ENCODE measurements at places on chromosomes 7 and 10. TPM values are rescaled to one million over a fixed set of nuclear protein-coding genes. Genes with fewer than 3 reads are reported as not detected.

GRCh38 chr10:128981251-128981650 is 485.8 kb upstream of the MGMT start:
- DNase-seq, result no peak

- peak; percentile 38 for DNase-seq
Measured at GRCh38 chr10:62437696-62438095, 63.5 kb downstream of the ZNF365 start.

- no peak for DNase-seq
Measured at GRCh38 chr7:29488977-29489376, 74.7 kb upstream of the PRR15 start.

DNA sequence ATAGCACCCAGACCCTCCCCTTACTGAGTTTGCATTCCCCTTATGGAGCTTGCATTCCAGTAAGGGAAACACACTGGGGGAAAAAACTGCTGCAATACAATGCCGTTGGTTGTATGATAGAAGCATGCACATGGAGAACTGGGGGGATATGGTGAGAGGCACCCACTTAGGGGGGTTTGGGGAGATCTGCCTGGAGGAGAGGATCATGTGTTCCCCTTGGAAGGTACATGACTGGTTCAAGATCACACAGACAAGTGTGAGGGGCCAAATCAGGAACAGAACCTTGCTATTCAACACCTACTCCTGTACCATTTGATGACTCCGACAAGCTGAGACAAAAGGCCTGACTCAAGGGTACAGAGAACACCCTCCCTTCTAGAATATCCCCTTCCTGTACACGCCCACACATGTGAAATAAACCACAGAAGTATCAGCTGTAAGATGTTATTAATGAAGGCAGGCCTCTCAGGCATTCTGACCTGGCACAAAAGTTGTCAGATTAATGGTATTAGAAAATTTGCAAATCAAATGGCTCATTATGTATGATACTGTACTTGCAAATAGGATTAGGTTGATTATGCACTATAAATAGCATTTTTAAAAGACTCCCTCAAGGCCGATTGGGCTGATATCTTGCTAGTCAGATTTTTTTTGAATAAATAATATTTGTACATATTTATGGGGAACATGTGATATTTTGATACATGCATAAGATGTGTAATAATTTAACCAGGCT is 122.2 kb downstream of the NPY start:
- no peak for DNase-seq

DNA sequence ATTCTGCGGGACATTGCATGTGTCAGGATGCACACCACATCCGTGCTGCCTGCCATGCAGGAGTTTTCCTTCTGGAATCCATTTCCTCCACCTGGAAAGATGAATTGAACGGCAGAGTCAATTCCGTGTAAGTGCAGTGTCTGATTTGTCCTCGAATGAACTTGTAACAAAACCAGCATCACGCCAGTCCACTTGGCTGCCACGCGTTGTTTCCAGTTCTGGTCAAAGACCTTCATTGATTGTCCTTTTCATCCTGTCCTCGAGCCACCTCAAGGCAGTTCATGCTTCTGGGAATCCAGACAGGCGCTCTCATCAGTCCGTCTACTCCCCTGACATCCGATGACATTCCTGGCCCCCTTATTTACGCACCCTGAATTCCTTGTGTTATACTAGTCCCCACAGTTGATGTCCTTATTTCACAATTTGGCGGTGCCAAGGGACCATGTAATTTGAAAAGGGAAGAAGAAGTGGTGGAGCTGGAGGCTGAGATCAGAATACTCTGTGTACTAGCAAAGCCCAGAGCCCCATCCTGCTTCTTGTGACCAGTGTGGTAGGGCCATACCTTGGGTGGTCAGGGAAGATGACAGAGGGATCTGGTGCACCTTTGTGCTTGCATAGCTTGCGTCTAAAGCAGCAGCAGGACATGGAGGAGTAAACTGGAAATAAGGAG is 502.2 kb downstream of the PLXNA4 start:
- no peak for DNase-seq

DNA sequence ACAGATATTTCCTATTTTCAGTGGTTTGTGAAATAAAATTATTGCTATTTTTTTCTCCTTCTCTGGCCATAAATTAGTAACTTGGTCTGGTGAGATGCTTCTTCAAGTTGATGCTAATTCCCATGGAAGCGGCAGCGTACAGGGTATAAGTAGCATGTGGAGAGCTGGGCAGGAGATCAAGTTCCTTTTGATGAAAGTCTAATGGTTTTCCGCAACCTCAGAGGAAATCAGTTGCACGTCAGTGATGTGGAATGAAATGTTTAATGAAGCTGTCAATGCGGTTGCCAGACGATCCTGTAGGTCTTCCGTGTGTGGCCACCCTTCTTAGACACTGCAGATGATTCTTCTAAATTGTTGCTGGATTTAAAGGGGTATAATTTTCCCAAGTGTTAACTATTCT is 236.4 kb upstream of the GRM3 start:
- DNase-seq, result no peak

GRCh38 chr10:105953056-105953455 is 1211.5 kb downstream of the SORCS1 start:
- no peak for DNase-seq

GRCh38 chr10:78890506-78890905 is 178.3 kb upstream of the ZMIZ1 start:
- no peak for DNase-seq

DNA sequence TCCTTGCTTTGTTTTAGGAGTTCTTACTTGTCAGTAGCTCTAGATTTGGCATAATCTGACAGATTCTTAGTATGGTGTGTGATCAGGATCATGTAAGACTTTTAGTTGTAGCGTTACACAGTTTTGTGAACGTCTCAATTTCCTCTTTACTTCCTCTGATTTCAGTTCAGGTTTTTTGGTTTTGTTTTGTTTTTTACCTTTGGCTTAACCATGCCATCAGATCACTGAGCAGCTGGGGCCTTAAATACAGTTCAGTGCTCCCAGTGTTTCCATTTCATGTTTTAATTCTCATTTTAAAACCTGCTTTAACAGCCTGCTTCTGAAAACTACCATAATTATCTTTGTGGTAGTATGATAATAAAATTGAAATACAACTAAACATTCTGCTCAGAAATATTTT is 27.2 kb upstream of the ARMS2 start:
- no peak for DNase-seq

The CALML5 gene
- not detected for polyA plus RNA-seq

The ACSL5 gene
- 2.0 TPM for polyA plus RNA-seq

The PPIF gene
- 19.9 TPM for polyA plus RNA-seq

The SEMA3A gene
- polyA plus RNA-seq, result 20.3 TPM
